Effector memory CD4-positive, alpha-beta T cell (primary cell): ENCODE measurements at places on chromosomes 2 and 18.

- no peak for DNase-seq
Measured at GRCh38 chr2:21754164-21754788, 630.5 kb downstream of the TDRD15 start.

DNA sequence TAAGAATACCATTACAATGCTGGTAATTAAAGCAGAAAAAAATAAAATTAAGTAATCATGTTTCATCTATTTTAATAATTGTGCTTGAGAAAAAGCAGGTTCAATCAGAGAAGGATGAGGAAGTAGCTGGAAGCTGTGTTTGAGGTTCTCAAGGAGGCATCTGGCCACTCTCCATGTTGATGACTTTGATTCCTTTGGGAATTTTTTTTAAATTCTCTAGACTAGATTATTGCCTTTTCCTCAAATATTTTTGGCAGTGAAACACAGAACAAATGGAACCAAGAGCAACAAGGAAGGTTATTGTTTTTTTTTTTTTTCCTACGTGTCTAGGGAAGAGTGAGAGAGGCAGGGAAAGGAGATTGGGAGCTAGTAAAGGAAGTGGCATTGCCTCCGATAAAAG lies 99.9 kb upstream of the NRP2 start:
- no peak for DNase-seq

- no peak for DNase-seq
Measured at GRCh38 chr2:241551599-241551997, 6.9 kb upstream of the BOK start.

GRCh38 chr2:78721355-78722033 lies 304.0 kb upstream of the REG3G start:
- DNase-seq, result no peak

- no peak for DNase-seq
Measured at GRCh38 chr2:14303366-14304115, 329.0 kb upstream of the LRATD1 start.

DNA sequence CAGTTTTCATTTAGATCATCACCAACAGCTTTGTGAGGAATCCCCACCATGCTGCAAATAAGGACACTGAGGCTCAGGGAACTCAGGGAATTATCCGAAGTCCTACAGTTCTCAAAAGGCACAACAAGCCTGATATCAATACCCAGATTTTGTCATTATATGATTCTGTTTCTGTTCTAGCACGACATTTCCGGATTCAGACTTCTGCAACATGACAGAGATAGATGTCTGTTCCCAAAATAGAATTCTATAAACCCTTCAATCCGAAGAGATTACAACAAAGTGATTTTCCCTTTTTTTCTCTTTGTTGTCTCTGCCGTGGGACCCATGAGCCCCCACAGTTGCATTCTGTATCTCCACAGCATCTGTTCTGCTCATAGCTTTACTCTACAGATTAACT lies 72.0 kb downstream of the DOCK10 start:
- DNase-seq, result no peak

- no peak for DNase-seq
Measured at GRCh38 chr2:178163395-178163794, 30.9 kb upstream of the OSBPL6 start.

- DNase-seq, result no peak
Measured at GRCh38 chr2:11855064-11855760, 108.8 kb downstream of the LPIN1 start.

GRCh38 chr2:134333646-134334189 lies 79.8 kb downstream of the MGAT5 start:
- DNase-seq, result no peak

GRCh38 chr2:217775920-217776503 lies 226.8 kb downstream of the TNS1 start:
- DNase-seq, result no peak

DNA sequence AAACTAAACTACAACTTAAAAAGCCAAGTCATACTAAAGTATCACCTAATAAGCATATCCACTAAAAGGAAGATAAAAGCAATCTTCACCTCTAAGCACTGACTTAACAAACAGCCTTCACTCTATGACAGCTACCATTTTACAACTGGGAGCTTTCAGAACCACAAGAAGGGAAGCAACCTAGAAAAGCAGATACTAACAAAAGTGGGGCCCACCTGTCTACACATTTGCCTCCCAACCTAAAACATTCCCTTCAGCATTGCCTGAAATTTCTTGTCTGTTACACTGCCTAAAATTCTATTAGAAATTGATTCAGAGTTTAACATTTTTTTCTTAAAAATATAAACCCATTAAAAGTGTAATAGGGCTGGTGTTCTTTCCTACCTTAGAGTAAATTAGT lies 172.0 kb downstream of the ATAD2B start:
- no peak for DNase-seq

GRCh38 chr2:52976143-52976949 lies 791.3 kb upstream of the CHAC2 start:
- no peak for DNase-seq

DNA sequence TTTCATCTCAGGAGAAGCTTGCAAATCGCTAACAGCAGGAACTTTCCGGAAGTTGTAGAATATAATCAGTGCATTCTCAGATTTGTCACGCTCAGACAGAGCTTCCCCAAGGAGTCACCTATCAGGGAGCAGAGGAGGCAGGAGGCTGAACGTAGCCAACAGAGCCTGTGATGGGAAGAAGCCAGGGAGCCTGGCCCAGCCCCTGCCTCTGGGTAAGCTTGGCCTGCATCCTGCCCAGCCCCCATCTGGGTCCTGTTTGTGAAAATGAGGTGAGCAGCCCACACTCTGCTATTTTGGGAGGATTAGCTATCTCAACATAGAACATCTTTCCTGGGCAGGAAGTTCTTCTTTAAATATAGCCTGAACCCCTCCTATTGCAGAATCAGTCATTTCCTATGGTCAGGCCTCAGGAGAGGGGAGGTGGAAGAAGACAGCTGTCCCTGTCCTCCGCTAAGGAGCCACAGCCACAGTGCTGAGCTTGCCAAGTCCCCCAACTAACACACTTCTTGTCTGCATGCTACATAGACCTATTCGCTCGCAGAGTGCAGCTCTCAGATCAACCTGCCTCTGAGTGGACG lies 19.2 kb upstream of the PKDCC start:
- DNase-seq, result no peak

DNA sequence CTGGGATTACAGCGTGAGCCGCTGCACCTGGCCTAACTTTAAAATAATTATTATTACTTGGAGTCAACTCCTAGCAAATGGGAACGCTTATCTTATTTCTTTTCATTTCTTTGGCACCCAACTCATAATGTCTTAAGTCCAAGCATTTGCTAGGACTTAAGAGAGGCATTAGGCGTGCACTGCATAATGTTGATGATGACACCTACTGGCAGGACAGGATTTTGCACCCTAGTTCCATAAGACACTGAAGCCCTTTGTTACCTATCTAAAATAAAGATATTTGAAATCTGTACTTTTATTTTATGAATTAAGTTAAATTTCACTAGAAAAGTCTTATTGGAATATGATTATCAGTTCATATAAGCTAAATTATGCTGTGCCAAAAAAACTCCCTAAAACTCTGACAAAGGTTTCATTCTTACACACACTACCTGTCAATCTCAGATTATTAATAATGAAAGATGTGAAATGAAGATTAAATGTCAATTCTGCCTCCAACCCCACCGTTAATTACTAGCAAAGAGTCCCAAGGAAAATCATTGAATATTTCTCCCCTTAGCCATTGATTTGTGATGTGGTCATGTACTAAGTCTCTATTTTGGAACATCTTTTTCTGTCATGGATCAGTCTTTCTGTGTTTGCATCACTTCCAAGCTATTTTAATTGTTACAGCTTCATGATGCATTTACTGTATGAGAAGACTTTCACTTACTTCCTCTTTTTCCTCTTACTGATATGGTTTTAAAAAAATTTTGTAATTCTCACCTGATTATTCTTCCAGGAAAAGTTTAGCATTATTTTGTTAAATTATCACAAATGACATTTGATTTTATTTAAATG lies 12.7 kb upstream of the CDH2 start:
- DNase-seq, result no peak
